ENCODE measurements at places on chromosomes 1 and 21.

GRCh38 chr1:175794586-175794985 lies 51.2 kb upstream of the TNR start:
- DNase-seq, result no peak

DNA sequence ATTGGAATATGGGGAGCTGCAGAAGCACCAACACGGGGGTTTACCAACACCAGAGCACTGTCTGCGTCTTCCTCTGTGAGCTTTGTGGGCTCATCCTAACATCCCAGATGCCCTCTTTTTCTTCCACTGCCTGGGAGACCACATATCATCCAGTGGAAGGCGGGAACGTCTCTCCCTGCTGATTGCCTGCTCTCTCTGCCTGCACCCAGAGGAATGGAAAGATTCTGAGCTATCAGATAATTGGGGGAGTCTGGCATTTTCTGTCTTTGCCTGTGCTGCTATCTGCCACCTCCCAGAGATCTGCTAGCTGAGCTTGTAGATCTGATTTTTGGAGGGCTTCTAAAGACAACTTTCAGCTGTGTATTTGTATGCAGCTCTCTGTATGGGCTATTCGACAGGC lies 166.2 kb upstream of the PLXNA2 start:
- no peak for DNase-seq

DNA sequence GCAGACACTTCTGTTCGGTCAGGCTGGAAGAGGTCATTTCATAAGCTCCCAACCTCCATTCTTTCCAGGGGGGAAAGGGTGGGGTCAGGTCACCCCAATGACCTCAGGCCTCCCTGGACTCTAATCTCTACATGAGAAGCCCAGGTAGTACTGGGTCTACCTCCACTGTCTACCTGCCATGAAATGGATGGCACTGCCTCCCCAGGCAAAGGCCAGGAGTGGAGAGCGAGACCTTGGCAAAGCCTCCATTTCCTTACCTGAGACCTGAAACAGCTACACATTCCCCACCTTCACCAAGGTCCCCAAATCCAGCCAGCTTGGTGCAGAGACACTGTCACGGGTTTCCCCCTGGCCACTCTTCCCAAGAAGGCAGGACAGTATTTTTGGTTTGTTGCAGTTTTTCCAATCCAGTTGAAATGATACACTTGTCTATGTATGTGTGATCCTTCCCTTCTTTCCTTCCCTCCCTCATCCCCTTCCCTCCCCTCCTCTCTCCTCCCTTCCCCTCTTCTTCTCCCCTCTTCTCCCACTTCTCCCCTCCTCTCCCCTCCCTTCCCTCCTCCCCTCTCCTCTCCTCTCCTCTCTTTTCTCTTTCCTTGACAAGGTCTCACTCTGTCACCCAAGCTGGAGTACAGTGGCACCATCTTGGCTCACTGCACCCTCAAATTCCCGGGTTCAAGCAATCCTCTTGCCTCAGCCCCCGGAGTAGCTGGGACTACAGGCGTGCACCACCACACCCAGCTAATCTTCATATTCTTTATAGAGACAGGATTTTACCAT lies 16.1 kb downstream of the BTG2 start:
- DNase-seq, result no peak

GRCh38 chr1:91099746-91100621 lies 78.1 kb upstream of the ZNF644 start:
- DNase-seq, result peak; percentile 42

GRCh38 chr1:55558515-55558914 lies 343.4 kb upstream of the USP24 start:
- DNase-seq, result no peak

- peak; percentile 66 for DNase-seq
Observed at GRCh38 chr1:23957096-23957495, 2.5 kb upstream of the PNRC2 start.

DNA sequence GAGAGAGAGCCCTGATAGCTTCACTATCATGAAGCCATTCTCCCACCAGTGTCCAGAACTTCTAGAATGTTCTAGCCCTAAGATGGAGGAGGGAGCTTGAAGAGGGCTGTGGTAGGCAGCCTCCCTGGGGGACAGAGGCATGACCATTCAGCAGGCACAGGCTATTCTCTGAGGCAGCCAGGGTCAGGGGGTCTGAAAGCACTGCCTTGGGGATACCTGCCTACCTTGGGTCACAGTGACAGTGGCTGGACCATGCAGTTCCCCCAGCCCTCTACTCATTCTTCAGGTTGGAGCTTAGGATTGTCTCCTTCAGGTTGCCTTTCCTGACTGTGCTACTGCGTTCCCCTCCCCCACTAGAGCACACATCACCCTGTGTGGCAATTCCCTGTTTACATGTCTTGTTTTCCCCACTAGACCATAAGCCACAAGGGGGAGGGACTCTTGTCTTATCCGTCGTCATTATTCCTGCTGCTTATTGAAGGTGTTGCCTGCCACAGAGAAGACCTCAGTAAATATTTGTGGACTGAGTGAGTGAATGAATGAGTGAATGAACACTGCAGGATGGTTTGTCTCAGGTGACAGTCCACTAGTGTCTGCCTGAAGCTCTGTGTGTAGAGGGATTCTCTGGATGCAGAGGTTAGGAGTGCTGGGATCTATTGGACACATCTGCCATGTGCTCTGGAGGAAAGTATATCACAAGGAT lies 5.2 kb downstream of the ZDHHC18 start:
- no peak for DNase-seq

- no peak for DNase-seq
Observed at GRCh38 chr1:25676488-25676887, 59.9 kb downstream of the MAN1C1 start.

DNA sequence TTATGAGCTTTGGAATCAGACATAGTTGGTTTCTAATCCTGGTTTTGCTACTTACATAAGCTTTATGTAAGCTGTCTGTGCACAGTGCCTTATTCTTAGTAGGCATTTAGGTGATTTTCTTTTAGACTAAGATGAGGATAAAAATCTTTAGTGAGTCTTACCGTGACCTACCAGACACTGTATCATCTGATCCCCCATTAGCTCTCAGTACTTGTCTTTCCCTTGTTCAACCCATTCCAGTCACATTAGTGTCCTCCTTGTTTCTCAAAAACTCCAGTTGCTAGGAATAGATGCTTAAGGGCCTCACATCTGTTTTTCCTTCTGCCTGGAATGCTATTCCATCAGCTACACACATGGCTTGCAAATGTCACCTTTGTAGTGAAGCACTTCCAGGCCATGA lies 18.8 kb downstream of the PPP1R12B start:
- no peak for DNase-seq
